NCI-H748 treated with DMSO at 0.1 percent for 48 hours (cell line): ENCODE measurements at places on chromosomes 5 and 9.

DNA sequence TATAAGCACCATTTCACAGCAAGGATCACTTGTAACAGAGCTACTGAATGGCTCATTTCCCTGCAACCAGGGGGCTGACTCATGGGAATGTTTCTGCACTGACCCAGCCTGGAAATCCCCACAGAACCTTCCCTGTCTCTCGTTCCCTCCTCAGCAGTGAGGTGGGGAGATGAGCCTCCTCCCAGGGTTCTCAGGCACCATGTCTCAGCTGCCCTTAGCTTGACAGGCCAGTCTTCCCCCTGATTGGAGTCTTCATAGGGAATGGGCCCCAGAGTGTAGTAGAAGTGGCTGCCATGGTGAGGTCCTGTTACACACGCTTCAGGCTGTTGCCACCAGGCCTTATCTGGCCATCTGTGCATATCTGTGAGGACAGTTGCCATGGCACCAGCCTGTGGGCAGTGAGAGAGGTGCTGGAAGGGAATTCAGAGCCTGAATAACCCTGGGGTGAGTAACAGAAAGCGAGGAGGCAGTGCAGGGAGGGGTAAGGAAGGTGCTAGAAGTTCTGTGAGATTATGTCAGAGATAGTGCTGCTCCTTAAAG, 324.4 kb downstream of the ENC1 start:
- DNase-seq = no peak

- DNase-seq = no peak
Measured at GRCh38 chr5:159456261-159456660, 126.0 kb upstream of the IL12B start.

DNA sequence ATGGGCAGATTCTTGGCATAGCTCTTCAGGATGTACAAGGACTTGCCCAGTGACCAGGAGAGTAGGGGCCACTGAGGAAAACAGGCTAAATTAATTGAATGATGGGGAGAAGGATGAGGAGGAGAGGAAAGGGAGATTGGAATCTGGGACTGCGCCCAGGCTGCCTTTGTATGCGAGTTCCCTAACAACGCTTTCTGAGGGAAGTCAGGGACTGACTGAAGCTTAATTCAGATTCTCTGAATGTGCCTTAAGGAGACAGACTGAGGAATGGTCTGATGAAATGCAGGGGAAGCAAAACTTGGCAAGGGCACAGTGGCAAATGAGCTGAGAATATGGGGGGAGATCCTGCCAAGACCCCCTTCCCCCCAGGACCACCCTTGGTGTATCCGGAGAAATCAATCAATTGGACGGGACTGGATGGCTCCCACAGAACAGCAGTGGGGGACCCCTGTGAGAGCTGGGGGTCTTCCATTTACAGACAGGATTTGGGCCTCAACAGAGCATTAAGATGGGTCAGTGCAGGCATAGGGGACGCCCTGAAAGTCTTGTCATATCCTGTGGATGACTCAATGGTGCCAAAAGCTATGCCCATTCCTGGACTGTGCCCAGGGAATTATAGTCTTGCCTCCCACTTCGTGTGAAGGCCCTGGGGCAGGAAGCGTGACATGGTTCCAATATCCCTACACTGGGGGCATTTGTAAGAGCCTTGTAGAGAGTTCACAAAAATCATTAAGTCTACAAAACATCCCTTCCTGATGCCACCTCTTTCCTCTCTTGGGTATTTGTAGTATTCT, 215.5 kb upstream of the TNC start:
- DNase-seq = no peak

- DNase-seq = no peak
Measured at GRCh38 chr5:69308046-69308553, 24.5 kb downstream of the CCDC125 start.

DNA sequence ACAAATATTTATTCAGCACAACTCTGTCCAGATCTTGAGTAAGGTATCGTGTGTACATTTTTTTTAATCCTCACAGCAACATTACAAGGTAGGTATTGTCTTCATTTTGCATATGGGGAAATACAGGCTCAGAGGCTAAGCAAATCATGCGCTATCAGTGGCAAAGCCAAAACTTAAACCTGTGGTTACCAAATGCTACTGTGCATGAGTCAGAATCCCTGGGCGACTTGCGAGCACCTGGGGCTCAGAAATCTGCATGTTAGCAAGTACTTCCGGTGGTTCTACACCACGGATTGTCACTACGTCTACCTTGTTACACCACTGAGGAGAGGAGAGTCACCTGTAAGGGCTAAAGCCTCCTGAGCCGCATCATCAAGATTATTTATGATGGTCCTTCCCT, 21.3 kb downstream of the C5orf58 start:
- no peak for DNase-seq

DNA sequence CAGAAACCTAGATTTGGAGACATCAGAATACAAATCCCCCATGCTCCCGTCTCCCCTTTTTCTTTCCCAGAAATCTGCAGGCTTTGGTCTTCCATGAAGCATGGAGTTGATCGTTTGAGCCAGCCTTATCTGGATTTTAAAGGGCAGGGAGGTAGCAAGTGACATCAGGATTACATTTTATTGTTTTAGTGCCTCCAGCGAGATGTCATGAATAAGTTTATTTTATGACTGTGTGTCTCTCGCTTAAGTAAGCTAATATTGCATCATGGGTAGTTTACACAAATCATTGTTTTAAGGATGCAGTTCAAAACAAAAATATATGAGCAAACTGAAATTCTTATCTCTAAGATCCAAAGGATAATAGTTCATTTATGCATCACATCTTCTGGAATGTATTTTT, 50.7 kb upstream of the TNFSF8 start:
- DNase-seq = no peak
